ENCODE measurements at places on chromosomes 6 and 20.

DNA sequence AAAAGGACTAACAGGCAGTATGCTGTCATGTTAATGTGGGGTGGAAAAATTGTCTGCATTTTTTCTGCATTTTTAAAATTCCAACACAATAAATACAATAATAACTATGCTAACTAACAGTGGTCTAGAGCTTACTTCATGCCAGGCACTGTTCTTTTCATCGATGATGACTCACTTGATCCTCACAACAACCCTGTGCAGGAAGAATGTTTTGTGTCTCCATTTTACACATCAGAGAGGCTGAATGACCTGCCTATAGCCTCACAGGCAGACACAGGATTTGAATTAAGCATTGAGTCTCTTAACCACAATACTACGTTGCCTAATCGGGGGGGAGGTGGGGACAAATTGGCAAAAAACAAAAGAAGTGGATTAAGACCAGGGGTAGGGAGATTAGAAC is 26.9 kb upstream of the FANCE start:
- DNase-seq, result no peak

GRCh38 chr6:22112461-22112860 is 184.4 kb downstream of the PRL start:
- DNase-seq, result peak; percentile 54

GRCh38 chr6:104229057-104229456 is 630.7 kb downstream of the HACE1 start:
- DNase-seq, result no peak

- no peak for DNase-seq
These were observed 2.8 kb upstream of the PNPLA1 start for GRCh38 chr6:36266913-36267644.

GRCh38 chr20:4299216-4299615 is 283.9 kb upstream of the RNF24 start:
- no peak for DNase-seq

- DNase-seq, result no peak
These were observed 31.2 kb downstream of the CHMP4B start for GRCh38 chr20:33842346-33842745.

DNA sequence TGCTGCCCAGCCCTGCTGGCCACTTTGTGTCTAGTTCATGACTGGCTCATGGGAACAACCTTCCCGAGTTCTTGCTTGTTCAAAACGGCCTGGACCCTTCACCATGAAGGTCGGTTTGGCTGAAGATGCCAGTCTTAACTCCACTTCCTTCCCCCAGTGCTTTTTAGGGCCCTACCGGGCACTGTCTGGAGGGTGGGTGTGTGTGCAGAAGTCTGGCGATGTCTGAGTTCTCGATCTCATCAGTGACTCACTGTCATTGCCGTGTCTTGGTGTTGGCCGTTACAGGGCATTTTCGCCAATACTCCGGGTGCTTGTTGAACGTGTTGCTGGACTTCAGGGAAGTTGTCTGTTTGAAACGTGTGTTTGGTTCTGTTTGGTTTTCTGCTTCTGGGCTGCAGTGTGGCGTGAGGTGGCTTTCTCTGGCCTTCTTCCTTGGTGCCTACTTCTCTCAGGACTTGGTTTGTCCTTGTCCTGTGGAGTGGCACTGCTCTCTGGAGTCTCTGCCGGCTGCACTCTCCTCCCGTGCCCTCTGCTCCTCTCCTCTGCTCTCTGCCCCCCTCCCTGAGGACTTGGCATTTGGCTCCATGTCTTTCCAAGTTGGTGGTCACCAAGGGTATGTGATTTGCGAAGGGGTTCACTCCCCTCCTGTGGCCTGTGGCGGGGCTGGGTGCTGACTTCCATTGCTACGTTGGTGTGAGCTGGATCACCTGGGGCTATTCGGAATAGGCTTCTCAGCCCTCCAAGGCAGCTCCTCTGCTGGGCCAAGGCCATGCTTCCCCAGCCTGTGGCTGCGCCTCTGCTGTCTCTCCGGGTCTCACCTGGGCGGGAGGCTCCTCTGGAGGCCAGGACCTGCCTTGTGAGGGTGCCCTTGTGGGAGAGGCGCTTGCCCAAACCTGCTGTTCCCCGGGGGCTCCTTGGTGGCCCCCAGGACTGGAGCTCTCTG is 38.2 kb downstream of the PYGB start:
- no peak for DNase-seq

- no peak for DNase-seq
These were observed 41.1 kb upstream of the CAP2 start for GRCh38 chr6:17352302-17352701.

- no peak for DNase-seq
These were observed 801 bp downstream of the FBXL4 start for GRCh38 chr6:98946879-98947410.

DNA sequence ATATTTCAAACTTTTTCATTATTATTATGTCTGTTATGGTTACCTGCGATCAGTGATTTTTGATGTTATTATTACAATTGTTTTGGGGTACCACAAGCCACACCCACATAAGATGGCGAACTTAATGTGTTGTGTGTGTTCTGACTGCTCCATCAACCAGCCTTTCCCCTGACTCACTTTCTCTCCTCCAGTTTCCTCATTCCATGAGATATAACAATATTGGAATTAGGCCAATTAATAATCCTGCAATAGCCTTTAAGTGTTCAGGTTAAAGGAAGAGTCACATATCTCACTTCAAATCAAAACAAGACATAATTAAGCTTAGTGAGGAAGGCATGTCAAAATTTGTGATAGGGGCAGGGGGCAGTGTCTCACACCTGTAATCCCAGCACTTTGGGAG is 16.3 kb upstream of the POPDC3 start:
- DNase-seq, result no peak

DNA sequence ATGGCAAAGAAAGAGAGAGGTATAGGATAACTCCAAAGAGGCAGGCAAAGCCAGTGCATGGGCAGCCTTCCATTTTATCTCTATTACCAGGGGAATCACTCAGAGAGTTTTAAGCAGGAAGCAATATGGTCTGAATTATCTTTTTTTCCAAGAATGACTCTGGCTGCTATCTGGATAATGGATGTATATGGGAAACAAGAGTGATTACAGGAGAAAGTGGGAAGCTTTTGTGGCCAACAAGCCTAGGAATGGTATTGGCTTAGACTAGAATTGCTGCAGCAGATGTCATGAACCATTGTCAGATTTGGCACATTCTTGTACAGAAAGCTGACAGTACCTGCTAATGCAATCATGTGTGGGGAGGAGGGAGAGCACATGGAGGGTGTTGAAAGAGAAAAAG is 73.0 kb upstream of the BTBD3 start:
- DNase-seq, result no peak

DNA sequence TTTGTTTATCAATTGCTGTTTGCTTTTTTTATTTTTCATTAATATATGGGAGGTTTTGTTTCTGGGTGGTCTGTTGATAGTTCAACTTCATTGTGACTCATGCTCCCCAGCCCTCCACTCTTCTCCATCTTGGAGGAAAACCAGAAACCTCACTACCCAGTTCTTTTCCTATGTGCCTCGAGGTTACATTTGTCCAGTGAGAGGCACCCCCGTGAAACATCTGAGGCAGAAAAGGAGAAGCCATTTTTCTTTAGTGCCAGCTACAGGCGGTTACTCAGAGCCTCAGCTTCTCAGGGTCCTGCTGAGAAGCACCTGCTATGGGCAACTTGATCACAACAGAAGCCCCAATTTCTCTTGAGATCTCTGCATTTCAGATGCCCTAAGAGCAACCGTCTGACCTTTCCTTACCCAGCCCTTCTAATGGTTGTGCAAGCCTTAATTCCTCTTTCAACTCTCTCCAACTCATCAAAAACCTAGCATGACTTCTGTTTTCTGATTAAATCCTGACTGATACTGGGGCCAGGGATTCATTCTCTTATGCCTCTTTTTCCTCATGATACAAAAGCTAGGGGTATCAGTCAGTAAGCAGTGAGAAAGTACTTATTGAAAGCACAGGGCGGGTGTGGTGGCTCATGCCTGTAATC is 144.6 kb downstream of the ELOVL4 start:
- no peak for DNase-seq

- DNase-seq, result no peak
These were observed 37.6 kb upstream of the SUPT3H start for GRCh38 chr6:45415315-45415714.

- DNase-seq, result no peak
These were observed 48.6 kb downstream of the FKBP5 start for GRCh38 chr6:35640017-35640664.

- DNase-seq, result no peak
These were observed 39.0 kb downstream of the PYGB start for GRCh38 chr20:25286917-25287316.

DNA sequence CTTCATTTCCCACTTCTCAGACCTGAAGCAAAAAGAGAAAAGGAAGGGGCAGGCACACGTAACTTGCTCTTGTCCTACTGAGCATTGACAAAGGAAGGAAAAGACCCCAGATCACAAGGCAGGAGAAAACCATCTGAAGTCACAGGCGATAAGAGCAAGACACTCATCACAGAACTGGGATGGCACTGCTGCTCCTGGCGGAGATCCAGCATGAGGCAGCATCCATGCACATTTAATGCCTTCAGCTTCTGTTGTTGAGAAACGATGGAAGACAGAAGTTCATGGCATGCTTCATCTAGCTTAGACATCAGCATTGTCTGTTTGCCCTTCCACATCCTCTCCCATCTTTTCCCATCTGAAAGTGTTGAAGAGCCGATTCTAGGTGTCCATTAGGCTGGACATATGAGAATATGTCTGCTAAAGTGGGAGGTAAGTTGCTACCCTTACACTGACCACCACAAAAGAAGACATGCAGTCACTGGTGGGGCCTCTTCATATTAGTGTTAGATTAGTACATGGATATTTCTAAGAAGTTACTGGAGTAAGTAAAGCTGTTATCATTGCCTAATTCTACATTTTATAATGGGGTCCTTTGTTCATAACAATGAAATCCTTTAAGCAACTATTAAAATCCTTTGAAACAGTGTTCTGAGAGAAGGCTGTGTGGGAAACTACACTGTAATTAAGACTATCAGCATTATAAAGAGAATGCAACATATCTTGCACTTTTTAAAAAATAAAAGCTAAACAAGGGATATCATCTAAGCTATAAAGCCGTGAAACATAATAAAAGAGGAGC is 618.5 kb downstream of the C6orf118 start:
- no peak for DNase-seq

- no peak for DNase-seq
These were observed 115.0 kb downstream of the OGFRL1 start for GRCh38 chr6:71403422-71404134.

- DNase-seq, result peak; percentile 21
These were observed at the start of gene EEF1A2 for GRCh38 chr20:63498960-63499337. Gene EEF1A2 (minus strand): TSS chr20:63499083. CDS start chr20:63497763, 1,320 bp downstream.

- no peak for DNase-seq
These were observed 1067.0 kb upstream of the MAP3K7 start for GRCh38 chr6:91653895-91654294.

DNA sequence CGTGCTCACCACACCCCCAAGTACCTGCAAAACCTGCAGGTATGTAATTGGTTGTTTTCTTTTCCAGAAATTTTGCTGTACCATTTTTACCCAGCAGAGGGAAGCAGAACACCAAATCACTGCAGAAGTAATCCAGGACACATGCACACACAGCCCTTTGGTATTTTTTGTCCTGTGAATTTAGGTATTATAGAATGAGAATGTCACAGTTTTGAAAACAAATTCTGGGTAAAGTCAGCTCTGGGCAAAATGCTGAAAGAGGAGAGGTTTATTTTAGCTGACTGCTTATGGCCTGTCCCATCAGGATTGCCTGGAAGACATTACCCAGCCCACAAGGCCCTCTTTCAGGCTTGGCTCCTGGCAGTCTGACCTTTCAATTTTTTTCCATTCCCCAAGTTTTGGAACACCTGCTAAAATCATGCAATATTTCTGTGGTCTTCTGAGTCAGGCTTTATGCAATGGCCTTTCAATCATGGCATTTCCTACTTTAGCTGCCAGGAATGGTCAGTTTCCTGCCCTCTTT is 3.5 kb upstream of the EFHC1 start:
- peak; percentile 63 for DNase-seq

DNA sequence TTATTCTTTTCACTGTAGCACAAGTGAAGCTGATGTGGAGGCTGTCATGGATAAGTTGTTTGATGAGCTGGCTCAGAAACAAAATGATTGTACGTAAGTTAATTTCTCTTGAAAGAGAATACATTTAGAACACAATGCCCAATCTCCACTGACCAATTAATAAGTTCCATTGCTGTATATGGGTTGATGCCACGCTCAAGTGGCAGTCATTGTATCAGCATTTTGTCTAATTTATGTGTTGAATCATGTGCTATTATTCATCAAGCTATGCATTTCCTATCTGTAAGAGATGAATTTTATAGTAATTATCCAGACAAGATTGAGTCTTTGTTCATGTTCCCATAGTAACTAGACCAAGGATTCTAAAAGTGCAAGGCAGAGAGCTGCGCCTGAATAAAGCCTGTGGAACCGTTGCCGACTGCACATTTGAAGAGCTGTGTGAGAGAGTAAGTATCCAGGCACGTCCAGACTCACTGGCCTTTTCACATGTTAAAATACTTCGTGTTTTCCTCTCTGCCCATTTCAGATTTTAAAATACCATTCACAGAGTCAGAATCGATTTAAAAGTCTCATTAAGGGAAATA is 83.8 kb upstream of the FOXO3 start:
- no peak for DNase-seq

- DNase-seq, result no peak
These were observed 92.5 kb downstream of the MAN1A1 start for GRCh38 chr6:119256978-119257462.

DNA sequence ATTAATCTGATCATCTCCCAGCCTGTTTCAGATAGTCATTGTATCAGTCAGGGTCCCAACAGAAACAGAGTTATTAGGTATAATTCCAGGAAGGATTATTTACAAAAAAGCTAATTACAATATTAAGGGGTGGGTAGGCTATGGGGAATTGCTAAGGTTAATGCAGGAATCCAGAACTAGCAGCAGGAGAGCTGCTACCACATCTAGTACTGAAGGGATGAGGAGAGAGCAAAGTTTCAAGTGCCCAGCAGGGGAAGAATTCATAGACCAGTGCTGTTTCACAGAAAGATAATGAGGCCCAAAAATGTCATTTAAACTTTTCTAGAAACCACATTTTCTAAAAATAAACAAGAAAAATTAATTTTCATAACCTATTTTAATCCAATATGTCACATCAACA is 284.2 kb downstream of the HACE1 start:
- DNase-seq, result no peak

GRCh38 chr20:6381887-6382286 is 259.1 kb upstream of the FERMT1 start:
- DNase-seq, result no peak

DNA sequence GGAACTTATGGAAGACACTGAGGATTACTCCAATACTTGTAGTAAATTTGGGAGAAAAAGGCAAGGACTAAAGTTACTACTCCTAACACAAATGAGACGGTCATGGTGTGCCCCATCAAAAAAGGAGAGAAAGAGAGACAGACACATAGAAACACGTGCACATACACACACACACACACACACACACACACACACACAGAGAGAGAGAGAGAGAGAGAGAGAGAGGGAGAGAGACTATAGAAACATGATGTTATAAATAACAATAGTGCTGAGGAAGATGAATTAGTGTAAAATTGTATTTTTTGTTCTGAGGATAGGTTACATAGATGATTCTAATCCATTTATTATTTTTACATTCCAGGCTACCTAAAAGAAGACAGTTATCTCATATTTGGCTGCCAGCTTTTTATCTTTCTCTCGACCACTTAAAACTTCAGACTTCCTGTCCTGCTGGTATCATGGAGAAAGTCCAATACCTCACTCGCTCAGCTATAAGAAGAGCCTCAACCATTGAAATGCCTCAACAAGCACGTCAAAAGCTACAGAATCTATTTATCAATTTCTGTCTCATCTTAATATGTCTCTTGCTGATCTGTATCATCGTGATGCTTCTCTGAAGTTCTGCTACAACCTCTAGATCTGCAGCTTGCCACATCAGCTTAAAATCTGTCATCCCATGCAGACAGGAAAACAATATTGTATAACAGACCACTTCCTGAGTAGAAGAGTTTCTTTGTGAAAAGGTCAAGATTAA is 10.5 kb downstream of the PLN start:
- no peak for DNase-seq
